Right kidney (tissue), 9 donors: ENCODE measurements at places on chromosomes 2 and 18.

- no peak for DNase-seq
Observed at GRCh38 chr2:183229386-183229785, 105.1 kb downstream of the NUP35 start.

DNA sequence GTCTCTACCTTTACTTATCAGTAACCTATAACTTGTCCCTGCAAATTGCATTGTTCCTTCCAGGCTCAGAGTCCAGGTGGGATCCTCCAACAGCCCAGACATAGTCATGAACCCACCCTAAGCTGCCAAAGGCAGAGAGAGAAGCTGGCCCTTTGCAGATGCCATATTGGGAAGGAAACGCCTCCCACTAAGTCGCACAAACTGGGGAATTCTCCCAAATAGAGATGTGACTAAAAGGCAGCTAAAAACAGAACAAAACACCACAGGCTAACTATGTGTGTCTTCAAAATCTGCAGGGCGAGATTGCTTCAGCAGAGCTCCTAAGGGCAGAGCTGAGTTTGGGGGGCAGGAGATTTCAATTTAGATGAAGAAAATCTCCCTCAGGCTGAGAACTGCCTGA is 38.5 kb upstream of the SIGLEC15 start:
- no peak for DNase-seq

DNA sequence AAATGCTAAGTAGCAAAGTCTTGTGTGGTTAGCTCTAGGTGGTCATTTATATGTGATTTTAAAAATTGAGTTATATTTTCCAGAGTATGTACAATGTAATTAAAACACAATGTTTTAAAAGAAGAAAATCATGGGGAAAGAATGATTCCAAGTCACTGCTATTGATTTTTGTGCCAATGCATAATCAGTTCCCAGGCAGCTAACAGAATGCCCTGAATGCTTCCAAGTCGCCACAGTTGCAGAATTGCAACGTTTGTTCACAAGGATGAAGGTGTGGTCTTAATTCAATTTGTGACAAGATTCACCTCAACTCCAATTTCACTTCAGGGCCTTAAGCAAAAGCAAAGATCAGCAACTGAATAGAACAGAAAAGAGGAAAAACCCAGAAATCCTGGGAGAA is 200.4 kb downstream of the SPP2 start:
- DNase-seq: no peak

GRCh38 chr2:196274387-196274809 is 103.0 kb upstream of the STK17B start:
- no peak for DNase-seq

GRCh38 chr2:119721043-119721442 is 38.7 kb upstream of the PTPN4 start:
- DNase-seq: no peak

DNA sequence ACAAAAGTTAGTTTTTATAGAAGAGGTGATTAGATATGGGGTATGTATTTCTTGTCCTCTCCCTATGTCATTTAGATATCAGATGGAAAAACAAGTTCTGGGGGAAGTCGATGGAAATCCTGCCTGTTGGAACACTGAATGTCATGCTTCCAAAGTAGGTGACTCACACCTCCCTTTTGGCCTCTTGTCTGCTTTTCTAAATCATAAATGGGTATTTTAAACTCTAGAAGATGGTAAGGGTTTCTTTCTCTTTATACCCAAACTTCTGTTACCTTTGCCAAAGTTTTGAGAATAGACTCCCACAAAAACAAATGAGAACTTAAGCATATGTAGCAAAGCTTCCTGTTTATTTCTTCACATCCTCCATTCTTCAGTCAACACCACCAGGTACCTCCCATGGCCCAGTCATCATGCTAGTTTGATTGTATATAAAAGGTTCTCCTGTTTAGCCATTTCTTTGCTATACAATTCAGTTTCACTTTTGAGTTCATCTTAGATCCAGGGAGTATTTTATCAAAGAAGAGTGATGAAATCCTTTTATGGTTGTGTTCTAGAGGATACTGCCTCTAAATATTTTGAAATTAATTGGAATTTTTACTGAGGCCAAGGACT is 63.9 kb downstream of the PRKRA start:
- DNase-seq: no peak

- no peak for DNase-seq
Observed at GRCh38 chr2:23751747-23752265, 175.1 kb downstream of the ATAD2B start.

GRCh38 chr2:65281627-65282351 is 54.2 kb downstream of the ACTR2 start:
- no peak for DNase-seq

DNA sequence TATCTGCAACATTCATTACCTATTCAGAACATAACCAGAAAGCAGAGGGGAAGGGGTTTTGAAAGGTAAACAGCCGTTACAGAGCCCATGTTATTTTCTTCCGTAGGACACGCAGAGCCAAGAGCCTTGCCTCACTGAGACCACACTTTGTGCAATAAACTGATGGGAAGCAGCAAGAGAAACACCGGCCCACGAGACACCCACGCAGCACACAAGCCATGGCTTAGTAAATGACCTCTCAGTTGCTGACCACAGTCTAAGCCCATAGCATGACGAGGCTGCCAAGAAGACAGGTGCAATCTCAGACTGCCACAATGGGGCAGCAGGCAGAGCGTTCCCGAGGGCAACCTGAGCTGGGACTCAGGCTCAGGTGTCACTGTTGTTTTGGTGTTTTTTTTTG is 59.6 kb downstream of the CABYR start:
- DNase-seq: no peak

DNA sequence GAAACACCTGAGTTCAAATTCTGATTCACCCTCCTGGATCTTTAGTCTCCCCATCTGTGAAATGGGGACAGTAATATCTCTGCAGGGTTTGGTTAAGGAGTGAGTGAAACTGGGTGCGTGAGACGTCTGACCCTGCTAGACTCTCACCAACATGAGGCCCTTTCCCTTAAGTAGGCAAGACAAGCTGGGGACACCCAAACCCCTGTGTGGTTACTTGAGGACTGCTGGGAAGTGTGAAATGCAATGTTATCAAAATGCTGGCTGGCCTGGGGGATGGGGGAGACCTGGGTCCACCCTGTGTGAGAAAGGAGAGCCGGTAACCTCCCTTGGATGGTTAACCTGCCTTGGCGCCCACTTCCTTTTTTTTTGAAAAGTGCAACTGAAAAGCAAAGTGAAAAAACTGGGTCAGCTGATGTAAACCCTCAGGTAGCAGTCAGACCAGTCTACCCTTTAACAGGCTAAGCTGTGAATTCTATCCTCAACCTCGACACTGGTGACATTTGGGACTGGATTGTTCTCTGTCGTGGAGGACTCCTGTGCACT is 82.3 kb downstream of the INPP5D start:
- DNase-seq: no peak

DNA sequence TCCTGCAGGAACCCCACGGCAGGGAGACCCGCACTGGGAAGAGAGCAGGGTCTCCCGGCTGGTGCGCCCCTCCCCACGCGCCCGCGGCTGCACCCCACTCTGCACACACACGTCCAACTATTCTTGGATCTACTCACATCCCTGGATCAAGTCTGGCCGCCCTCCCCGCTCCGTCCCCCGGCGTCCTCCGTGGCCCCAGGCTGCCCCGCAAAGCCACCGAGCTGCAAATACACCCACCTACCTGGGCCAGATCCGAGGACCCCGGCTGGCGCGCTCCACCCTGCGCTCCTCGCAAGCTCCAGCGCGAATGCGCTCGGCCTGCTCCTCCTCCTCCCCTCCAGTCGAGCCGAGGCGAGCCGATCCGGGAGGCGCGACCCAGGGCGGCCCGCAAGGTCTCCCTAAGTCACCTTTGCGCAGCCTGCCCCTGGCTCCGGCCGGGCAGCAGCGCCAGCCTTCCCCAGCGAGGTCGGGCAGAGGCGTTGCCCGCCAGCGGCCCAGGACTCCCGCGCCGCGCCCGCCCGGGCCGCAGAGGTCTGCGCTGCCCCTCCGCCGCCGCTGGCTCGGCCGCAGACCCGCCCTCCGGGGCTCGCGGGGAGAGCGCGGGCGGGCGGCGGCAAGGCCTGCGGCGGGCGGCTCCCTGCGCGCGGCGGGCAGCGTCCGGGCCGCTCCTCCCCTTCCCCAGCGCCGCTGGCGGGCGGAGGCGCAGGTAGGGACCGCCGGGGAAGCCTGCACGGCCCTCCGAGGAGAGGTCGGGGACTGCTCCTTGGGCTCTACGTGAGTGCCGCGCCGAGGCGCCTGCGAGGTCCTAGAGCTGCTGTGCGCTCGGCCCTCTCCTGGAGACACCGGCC is 126.0 kb downstream of the OSBPL1A start:
- DNase-seq: peak; percentile 98

DNA sequence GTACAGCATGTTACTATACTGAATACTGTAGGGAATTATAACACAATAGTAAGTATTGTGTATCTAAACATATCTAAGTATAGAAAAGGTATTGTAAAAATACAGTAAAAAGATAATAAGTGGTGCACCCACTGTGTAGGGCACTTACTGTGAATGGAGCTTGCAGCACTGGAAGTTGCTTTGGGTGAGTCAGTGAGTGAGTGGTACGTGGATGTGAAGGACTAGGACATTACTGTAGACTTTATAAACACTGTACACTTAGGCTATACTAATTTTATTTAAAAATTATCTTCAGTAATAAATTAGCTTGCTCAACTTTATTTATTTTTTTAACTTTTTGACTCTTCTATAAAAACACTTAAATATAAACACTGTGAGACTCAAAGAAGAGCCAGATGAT is 82.6 kb downstream of the MTA3 start:
- DNase-seq: no peak

DNA sequence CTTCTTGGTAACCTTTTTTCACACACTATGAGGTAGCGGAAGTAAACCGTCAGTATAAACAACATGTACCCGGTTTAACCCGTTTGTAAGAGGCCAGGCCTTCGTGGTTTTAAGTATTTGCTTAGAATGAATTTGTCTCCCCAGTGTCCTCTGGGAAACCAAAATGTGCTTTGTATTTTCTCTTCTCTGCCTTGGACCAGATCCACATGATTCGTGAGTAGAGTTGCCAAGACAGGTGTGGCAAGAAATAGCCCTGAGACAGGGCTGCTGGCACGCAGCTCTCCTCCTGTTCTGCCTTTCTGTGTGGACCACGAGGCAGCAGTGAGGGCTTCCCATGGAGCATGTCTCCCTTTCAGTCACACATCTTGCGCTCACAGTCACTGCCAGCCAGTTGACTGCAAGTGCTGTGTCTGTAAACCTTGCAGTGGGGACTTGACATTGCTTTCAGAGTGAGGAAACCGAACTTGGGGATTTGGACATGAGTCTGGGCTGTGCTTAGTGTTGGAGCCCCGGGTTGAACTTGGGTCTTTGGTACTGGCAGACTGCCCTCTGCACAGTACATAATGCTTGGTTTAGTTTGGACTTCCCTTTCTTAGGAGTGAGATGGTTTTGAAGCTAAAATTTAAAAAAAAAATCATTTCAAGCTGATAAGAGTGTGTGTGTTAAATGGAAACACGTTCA is 19.1 kb downstream of the BCL2L11 start:
- DNase-seq: no peak

GRCh38 chr2:74439373-74439772 is 2.4 kb downstream of the RTKN start:
- no peak for DNase-seq

GRCh38 chr2:176636401-176636800 is 367.2 kb downstream of the MTX2 start:
- DNase-seq: no peak

GRCh38 chr18:51430538-51430937 is 233.1 kb upstream of the MEX3C start:
- no peak for DNase-seq

DNA sequence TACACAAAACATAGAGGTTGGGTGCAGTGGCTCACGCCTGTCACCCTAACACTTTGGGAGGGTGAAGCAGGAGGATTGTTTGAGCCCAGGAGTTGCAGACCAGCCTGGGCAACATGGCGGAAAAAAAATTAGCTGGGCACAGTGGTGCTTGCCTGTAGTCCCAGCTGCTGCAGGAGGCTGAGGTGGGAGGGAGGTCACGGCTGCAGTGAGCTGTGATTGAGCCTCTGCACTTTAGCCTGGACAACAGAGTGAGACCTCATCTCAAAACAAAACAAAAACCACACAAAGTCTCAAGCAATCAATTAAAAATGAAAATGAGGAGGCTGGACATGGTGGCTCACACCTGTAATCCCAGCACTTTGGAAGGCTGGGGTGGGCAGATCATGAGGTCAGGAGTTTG is 4.9 kb downstream of the NOP58 start:
- DNase-seq: no peak

DNA sequence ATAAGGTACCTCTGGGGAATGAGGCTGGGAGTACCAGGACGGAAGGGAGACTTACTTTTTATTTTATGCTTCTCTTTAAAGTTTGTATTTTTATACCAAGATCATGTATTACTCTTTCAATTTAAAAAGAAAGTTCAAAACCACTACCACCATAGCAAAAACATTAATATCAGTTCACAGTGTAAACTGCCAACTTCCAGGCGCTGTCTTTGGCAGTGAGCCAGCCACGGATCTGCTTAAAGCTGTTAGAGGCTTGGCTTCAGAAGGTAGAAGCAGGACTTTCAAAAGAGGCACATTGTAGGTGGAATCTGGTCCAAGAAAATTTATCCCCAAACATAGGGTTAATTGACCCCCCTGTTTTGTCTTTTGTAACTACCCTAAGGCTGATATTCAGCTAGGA is 74.8 kb downstream of the B3GNT2 start:
- DNase-seq: no peak

- DNase-seq: no peak
Observed at GRCh38 chr2:234288974-234289455, 207.9 kb downstream of the ARL4C start.

DNA sequence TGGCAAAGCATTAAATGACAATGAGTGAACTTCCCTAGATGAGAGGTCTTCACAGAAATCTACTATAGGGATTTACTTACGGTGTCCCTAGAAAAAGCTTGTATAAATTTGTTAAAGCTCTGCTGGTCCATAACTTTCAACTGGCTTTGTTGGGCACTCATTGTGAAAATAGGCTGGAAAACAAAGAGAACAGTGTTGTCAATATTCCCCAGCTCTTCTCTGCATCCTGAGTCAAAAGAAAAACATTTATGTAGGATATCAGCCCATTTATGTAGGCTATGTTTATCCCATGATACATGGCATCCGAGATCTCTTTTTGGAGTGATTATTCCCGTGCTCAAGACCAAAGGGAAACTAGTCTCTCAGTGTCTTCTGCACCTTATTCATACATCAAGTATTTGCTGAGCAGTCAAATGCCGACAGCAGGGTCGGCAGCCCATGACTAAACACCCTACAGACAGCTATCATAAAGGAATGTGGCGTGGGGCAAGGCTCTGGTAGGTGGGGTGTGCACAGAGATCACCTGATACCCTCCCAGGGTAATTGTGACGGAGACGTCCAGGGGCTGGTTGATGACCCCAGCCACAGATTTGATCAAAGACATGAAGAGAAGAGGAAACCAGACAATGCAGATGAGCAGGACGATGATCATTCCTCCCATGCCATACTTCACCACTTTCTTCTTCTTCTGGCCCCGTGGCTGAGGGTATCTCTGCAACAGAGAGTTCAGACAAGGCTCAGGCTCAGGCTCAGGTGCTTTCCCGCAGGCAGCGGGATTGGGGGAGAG is 155.9 kb downstream of the NAPG start:
- DNase-seq: no peak
